ENCODE measurements at places on chromosomes 1 and 21. TPM values are rescaled to one million over a fixed set of nuclear protein-coding genes. Genes with fewer than 3 reads are reported as not detected.

ZDHHC18 gene
- total RNA-seq: 28.6 TPM

OR6K3 gene
- not detected for total RNA-seq

TFAP2E gene
- total RNA-seq: not detected

CSMD2 gene
- total RNA-seq: 1.6 TPM

UBASH3A gene
- total RNA-seq: not detected

BTG2 gene
- total RNA-seq: 9.8 TPM

OLFML2B gene
- 10.7 TPM for total RNA-seq

CD247 gene
- total RNA-seq: not detected

NADK gene
- 65.0 TPM for total RNA-seq

BATF3 gene
- 0.88 TPM for total RNA-seq

FCRL1 gene
- not detected for total RNA-seq

LINGO4 gene
- not detected for total RNA-seq

ACTL8 gene
- total RNA-seq: not detected

LAMC2 gene
- total RNA-seq: 1.5 TPM

OR10K1 gene
- not detected for total RNA-seq

CA6 gene
- total RNA-seq: not detected

CELSR2 gene
- 1.3 TPM for total RNA-seq

E2F2 gene
- 2.7 TPM for total RNA-seq

Measured in placental pericyte (primary cell).